LNCaP clone FGC (cell line): ENCODE measurements at places on chromosomes 12 and 14.
A peak's percentile ranks its signal among the peaks of the same experiment; 100 is the strongest.

DNA sequence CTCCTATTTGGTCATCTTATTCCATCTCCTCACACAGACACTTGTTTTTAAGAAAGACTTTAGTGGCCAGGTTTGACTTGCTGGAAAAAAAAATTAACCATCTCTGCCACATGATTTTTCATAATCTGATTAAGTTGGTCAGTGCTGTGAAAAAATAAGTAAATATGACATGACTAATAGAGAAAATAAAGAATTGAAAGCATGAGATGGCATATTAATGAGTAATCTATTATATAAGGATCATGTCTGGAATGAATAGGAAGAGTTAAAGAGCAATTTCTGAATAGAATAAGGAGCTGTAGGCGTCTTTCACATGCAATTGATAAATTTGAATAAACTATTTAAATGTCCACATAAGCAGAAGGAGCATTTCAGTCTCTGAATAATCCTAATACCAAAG lies 12.2 kb upstream of the SLCO1B1 start:
- no peak for DNase-seq

DNA sequence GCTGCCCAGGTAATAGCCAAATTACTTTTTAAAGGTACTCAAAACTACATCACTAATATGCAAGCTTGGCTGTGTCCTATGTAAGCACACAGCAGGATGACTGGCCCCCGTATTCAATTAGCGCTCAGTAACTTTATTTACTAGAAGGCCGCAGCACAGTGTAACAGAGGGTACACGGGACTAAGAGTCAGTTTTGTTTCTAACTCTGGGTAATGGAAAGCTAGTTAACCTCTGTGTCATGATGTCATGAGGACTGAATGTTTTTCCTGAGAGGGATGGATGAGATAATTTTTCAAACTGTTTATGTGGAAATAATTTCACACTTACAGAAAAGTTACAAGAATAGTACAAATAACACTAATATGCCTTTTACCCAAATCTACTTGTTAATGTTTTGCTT lies 27.1 kb downstream of the GALNT4 start:
- DNase-seq: no peak

GRCh38 chr12:70883855-70884254 lies 36.7 kb downstream of the PTPRR start:
- no peak for DNase-seq

DNA sequence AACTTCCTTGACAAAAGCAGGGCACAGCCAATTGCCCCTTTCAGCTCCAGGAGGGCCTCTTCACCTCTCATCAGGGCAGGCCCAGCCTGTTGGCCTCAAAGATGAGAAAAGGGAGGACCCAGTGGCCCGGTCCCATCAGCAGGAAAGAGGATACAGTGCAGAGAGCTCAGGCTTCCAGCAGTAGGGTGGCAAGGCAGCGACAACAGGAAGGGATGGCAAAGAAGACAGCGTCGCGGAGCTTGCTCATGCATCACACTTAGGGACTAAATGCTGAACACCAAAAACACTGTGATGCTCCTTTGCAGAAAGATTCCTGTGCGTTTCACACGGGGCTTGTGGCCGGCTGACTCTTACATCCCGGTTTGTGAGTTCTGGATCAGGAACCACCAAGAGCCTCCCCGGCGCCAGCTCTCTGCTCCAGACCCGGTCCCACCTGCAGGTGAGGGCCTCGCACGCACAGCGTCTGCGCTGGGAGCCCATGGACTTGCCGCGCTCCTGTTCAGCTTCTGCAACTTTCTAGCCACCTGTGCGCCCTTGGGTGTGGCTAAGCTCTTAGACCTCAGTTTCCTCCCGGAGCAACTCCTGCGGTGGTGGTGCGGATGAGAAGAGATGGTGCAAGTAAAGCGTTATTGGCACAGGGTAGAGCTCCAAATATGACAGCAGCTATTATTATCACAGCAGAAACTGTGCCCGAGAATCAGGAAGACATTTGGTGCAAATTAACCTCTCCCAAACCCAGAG lies 15.3 kb upstream of the BCL7A start:
- DNase-seq: no peak

DNA sequence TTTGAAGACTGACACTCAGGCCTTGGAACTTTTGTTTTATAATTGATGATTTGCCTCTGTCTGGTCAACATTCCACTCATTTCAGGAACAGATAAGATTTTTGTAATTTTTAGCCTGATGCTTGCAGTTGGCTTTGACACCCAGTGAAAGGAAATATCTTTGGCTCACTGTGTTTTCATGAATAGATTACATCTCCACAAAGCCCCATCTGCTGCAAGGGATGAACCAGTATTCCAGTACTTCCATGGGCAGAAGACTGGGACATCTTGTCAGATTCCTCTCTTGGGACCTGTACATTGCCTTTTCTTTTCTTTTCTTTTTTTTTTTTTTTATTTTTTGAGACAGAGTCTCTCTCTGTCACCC lies 28.4 kb downstream of the GSG1 start:
- no peak for DNase-seq

DNA sequence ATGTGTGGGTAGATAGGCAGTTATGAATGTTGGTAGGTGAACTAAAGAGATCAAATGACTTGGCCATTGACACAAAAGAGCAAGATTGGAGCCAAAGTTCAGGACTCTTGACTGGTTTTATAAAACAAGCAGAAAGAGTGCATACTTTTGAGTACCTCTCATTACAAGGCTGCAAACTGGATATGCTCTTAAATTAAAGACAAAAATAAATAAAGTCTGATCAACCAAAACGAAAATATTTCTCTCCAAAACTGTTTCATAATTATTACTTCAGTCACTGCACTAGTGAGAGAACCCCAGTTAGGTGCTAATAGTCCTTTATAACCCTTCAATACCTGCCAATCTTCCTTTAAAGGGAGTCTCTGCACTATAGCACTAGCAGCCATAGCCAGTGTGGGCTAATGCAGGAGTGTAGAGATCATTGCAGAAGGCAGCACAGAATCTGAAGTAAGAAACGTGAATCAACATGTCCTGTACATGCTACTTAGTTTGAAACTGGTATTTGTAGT lies 147.1 kb downstream of the FOXA1 start:
- no peak for DNase-seq

DNA sequence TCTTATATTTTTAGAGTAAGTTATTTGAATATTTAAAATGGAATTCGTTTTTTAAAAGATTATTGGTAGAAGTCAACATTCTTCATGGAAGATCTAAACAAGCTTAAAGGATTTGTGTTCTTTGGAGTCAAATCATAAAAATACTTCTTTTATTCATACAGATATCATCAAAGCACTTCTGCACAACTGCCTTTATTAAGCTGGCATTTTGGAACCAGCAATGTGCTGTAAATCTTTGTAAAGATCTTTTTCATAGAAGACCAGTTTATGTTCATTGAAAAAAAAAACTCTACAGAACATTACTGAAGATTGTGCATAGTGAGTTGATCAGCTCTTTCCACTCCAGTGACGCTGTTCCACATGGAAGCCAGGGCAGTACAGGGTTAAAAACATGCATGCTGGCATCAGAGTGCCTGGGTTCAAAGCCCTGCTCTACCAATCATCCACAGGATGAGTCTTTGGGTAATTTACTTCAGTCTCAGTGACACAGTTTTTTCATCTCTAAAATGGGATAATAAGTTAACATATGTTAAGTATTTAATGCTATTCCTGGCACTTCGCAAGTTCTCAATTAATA lies 109.6 kb upstream of the SLC38A4 start:
- no peak for DNase-seq

DNA sequence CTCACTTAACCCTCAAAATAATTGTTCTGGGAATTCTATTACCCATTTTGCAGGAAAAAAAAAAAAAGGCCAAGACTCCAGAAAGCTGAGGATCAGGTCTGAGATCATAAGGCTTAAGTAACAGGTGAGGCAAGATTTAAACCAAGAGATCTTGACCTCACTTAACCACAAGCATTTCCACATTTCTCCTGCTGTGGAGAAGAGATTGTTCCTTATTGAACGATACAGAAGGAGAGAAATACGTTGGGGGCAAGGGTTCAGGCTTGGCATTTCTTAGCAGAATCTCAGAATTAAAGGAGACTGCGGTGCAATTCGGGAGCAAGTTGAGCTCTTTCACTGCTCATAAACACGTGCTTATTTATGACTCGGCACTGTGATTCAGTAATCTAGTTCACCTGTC lies 885.3 kb upstream of the TMEM132C start:
- DNase-seq: no peak

DNA sequence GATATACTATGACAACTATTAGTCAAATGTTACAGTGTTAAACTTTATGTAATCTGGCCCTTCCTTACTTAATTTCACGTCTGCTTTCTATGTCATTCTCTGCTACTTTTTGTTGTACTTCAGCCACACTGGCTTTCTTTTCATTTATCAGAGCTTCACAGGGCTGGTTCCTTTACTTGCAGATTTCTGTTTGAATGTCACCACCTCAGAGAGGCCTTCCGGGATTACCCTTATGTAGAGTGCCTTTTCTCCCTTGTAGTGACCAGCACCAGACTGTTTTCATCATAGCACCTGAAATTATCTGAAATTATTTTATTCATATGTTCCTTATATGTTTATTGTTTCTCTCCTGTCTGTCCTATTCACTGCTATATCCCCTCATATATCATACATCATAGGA lies 75.4 kb downstream of the TAOK3 start:
- DNase-seq: no peak

- DNase-seq: no peak
Measured at GRCh38 chr12:99960311-99960710, 24.4 kb downstream of the ANKS1B start.

GRCh38 chr14:100776681-100777365 lies 49.1 kb upstream of the MEG3 start:
- no peak for DNase-seq

- no peak for DNase-seq
Measured at GRCh38 chr14:78725086-78725485, 554.9 kb downstream of the NRXN3 start.

GRCh38 chr12:70648831-70649230 lies 11.6 kb upstream of the PTPRB start:
- DNase-seq: no peak

GRCh38 chr12:82383930-82384552 lies 25.7 kb downstream of the METTL25 start:
- peak; percentile 22 for DNase-seq

- no peak for DNase-seq
Measured at GRCh38 chr14:21081521-21082142, 11.5 kb downstream of the ARHGEF40 start.
